ENCODE measurements at places on chromosomes 13 and 19.
A peak's percentile ranks its signal among the peaks of the same experiment; 100 is the strongest.

DNA sequence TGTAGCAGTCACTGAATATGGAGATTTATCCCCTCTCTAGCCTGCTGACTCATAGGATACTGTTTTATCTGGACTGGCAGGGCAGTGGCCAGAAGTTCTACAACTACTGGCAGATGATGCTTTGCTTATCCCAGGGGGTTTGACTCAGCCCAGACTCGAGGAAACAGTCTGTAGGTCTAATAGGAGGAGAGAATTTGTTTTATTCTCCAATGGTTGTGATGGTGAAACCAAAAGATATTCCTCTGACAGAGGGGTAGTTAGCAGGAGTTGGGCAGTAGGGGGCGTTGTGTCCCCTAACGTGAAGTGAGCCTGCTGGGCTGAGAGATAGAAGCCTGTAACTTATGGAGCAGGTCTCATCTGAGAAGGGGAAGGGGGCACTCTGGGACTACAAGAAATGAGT is 74.9 kb downstream of the WTIP start:
- no peak for DNase-seq

- DNase-seq = no peak
Measured at GRCh38 chr13:40047322-40047771, 391.9 kb downstream of the COG6 start.

DNA sequence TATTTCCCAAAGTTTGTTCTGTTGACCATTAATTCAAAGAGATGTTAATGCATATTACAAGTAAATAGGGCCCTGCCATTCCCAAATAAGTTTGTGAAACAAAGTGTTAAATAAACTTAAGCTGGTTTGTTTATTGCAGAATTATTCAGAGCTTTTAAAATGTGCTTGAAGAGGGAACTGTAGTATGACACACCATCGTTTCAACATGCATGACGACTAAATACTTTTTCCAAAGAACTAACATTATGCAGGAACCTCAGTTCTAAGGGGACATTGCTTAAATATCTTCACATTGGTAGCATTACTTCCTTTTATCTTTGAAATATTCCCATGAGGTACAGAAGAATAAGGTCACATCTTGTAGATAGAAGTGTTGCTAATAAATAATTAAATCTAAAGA is 14.6 kb downstream of the LHFPL6 start:
- DNase-seq = no peak

GRCh38 chr19:45952686-45953505 is 20.8 kb downstream of the NOVA2 start:
- DNase-seq = no peak

GRCh38 chr13:70729369-70729768 is 621.1 kb upstream of the KLHL1 start:
- DNase-seq = no peak

DNA sequence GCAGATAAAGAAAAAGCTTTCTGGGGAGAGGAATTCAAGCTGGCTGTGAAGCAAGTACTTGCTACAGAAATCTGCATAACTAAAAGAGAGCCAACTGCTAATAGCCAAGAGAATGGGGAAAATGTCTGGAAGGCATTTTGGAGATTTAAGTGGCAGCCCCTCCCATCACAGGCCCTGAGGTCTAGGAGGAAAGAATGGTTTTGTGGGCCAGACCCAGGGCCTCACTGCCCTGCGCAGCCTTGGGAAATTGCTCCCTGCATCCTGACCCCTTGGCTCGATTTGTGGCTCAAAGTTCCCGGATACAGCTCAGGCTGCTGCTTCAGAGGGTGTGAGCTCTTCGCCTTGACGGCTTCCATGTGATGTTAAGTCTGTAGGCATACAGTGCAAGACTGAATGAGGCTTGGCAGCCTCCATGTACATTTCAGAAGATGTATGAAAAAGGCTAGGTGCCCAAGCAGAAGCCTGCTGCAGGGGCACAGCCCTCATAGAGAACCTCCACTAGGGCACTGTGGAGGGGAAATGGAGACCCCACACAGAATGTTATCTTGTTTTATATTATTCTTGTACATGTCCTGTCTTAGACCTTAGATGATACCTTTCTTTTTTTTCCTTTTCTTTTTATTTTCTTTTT is 34.4 kb downstream of the MZT1 start:
- DNase-seq = no peak

GRCh38 chr13:21657538-21657937 is 13.3 kb upstream of the FGF9 start:
- no peak for DNase-seq

DNA sequence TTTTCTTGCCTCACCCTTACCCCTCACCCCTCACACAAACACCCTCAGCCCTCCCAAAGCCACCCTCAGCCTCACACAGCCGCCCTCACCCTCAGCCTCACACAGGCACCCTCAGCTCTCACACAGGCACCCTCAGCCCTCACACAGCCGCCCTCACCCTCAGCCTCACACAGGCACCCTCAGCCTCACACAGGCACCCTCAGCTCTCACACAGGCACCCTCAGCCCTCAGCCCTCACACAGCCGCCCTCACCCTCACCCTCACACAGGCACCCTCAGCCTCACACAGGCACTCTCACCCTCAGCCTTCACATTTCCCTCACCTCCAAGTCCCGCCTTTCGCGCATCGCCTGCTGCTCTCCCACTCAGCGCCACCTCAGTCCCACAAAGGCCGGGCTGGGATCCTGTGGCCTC is 287 bp upstream of the ZSCAN22 start:
- DNase-seq = no peak

DNA sequence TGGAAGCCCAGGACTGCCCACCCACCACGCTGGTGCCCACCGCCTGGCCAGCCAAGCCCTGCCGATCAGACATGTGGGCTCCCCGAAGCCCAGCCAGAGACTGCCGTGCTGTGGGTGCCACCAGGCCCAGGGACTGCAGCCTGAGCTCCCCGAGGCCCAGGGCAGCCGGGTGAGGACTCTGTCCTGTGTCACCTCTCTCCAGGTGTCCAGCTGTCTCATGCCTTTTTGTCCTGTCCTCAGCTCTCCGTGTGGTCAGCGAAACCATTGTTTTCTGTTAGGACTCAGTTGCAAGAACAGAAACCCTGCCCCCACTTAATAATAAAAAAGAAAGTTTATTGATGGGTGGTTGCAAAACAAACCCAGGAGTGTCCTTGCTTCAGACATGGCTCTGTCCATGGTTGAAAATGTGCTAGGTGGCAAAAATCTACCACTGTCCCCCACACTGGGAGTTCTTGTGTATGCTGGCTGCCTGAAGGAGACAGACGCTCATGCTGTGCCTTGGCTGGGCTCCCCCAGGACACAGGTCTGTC is 9.9 kb downstream of the PLEKHF1 start:
- DNase-seq = no peak

DNA sequence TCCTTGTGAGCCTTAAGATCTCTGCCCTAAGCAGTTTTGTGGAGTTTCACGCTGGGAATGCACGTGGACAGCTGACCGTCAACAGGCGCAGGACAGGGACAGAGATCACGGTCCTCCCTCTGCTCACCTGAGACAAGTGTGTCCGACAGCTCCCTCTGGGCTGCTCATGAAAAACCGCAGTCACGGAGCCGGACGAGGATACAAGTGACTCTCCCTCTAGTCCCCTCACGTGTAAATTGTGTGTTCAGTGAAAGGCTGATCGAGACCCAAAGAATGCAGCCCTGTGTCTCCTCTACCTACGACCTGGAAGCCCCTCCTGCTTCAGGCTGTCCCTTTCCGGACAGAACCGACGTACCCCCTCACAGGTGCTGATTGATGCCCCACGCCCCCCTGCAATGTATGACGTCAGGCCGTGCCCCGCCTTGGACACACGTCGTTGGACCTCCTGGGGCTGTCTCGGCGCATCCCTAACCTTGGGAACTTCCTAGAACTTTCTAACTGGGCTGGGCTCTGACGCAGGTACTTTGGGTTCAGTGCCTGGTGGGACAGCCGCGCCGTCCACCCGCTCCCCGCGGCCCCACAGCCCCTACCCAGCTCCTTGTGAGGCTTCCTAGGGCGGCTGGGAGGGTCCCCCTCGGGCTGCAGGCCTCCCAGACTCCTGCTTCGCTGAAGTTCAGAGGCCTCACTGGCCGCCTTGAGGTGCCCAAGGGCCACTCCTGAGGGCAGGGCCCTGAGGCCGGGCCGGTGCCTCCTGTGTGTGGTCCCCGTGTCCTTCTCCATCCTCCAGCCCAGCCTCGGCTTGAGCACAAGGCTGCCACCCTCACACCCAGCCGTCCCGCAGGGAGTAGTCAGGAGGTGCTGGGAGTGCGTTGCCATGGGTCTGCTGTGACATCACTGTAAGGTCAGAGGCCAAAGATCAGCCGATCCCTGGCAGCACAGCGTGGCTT is at the start of gene C13orf46:
C13orf46 (minus strand) TSS at position 859 of the 947 bp plus-strand sequence; CDS start at position 780, 79 bp downstream.
- peak; percentile 62 for DNase-seq

Measured in suprapubic skin (tissue), 4 donors.